ENCODE measurements at places on chromosomes 3 and 15. TPM values are rescaled to one million over a fixed set of nuclear protein-coding genes. Genes with fewer than 3 reads are reported as not detected.

- DNase-seq, result no peak
Measured at GRCh38 chr15:66142285-66142684, 111.3 kb downstream of the MEGF11 start.

The GBE1 gene
- total RNA-seq, result 111 TPM

The LYSMD4 gene
- total RNA-seq, result 17.5 TPM

DNA sequence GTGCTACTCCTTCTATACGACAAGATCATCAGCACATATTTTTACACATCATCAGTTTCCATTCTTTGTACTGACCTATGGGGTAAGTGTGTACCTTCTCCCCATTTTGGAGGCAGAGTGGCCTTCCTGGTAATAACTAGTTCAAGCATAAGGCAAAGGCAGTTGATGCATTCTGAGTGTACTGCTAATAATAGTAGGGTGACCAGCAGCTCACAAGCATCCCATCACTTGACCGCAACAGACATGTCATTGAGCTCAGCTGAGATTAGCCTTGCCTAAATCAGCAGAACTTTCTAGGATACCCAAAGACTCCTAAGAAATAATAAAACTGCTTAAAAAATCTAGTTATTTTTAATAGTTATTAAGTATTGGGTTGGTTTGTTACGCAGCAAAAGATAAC, 329.8 kb upstream of the FRG2C start:
- no peak for DNase-seq

The ADAMTS9 gene
- total RNA-seq, result 1,116 TPM

The FGF12 gene
- 2.8 TPM for total RNA-seq

DNA sequence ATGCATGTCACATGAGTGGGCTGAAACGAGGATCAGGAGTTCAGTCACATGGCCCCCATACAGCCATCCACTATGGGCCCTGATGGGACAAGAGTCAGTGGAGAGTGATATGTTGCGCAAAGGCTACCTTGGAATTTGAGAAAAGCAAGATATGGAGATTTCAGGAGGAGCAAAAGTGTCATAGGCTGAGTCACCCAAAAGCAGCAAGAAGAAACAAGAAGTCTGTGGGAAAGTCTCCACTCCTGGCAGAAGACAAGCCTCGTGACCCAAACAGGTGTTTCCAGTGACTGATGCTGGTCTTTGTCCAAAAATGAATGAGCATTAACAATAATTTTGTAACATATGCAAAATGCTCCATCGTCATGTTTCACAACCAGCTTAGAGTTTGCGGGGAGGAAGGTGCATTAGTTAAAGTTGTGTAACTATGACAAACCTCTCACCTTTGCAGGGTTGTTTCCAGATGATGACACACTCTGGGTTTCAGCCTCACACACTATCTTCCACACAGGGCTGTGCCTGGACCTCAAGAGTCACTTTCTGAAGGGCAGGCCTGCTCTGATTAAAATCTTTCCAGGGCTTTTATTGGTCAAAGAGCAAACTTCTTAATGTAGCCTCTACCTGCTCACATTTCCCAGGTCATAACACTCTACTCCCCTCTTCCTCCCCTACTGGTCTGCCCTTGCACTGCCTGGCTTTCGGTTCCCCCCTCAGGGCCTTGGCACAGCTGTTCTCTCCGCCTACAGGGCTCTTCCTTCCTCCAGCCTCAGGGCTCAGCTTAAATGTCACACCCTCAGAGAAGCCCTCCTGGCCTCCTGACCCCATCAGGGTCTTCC, 3.9 kb upstream of the DNASE1L3 start:
- DNase-seq, result no peak

DNA sequence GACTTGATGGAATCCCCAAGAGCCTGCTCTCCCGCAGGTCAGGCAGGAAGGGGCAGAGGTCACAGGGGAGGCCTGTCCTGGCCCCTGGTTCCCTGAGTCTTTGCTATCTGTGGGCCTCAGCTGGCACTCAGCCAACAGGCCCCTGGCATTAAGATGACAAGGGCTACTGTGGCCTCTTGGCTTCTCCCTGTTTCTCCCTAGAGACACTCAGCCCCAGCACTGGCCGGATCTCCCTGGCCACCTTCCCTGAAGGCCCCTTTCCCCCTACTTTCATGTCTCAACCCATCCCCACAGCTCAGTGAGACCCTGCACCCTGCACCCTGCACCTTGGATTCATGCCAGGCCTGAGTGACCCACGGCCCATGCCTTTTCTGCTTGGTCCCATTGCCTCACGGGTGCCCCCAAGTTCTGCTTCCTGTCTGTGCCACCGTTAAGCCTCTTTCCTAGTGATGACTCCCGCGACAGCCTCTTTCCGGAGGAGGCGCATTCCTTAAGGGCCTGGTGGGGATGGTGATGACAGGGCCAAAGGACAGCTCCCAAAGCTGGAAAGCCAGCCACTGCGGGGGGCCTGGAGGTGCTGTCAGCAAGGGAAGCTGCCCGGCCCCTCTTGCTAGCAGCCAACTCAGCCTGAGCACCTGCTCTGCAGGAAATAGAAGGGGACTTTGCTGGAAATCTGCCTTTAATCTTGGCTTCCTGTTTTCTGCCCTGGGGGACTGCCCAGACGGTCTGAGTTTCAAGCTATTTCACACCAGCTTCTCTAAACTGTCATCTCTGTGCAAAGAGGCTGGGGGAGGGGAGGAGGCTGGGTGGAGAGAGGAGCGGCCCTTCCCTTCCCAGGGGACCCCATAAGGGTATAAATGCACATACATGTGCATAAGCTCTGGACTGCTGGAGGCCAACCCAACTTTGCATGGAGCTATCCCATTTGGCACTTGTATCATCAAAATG, 4.8 kb upstream of the CSK start:
- no peak for DNase-seq

The CCR9 gene
- total RNA-seq, result not detected

- no peak for DNase-seq
Measured at GRCh38 chr3:122864498-122864897, 69.6 kb downstream of the SLC49A4 start.

- DNase-seq, result no peak
Measured at GRCh38 chr3:160556141-160556540, 9.2 kb downstream of the KPNA4 start.

DNA sequence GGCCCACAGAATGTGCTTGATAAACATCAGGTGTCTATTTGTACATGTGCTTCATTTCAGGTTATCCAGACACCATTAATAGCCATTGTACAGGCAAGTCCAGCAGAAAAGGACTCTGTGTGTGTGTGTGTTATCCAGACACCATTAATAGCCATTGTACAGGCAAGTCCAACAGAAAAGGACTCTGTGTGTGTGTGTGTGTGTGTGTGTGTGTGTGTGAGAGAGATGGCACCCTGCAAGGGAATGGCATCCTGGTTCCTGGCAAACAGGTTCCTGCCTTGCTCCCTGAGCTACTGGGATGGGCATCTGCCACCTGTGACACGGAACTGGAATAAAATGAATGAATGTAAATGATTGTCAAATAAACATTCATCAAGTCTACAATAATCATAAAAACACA, 11.7 kb downstream of the SUCLG2 start:
- no peak for DNase-seq

The MLF1 gene
- total RNA-seq, result 15.6 TPM

DNA sequence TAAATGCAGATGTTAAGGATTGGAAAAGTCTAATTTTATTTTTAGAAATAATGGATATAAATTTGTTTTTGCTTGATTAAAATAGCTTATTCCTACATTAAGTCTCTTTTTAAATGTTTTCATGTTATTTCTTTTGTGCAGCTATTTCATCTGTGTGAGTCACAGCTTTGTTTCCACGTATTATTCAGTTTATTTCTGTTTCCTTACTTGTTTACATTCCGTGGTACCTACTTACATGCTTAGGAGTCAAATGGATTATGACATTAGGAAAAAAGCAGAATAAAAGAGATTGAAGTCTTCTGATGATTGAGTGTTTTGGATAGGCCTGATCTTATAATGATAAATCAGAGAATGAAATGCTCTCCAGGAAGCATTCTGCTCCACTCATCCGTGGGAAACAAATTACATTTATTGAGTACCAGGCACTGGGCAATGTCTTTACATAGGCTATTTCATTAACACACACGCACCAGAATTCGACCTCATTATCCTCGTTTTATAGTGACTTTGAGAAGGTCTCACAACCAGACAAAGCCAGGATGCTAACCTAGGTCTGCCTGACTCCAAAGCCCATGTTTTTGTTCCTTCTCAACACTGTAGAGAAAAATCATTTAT, 38.1 kb upstream of the RASA2 start:
- no peak for DNase-seq

DNA sequence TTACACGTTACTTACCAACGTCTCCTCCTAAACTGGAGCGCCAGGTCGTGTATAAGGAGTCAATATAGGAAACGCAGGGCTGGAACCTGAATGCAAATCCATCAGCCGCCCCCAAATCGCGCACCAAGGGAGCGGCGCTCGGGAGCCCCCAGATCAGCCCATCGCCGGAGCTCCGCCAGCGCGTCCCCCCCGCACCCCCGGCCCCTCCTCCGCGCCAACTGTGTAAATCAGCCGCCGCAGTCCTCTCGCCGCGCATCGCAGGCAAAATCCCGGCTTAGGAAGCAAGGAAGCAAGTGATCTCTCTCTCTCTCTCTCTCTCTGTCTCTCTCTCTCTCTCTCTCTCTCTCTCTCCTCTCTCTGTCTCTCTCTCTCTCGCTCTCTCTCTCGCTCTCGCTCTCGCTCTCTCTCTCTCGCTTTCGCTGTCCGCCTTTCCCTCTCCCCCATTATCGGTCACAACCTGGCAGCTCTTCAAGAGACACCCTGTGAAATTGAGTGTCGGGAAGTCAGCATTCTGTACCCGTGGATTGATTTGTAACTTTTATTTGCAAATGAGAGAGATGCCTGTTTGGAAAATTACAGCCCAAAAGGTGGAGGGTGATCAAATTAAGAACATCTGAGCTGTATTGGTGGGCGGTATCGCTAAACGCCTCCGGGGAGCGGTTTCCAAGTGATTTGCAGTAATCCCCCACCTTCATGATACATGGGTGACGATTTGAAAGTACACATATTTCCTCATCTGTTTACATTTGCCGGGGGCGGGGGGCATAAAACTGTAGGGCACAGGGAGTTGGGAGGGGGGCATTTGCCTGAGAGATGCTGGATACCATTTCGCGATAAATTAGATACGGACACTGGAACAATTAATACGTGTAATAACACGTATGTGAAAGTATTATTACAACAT, 645 bp upstream of the SLITRK3 start:
- no peak for DNase-seq

GRCh38 chr3:58010562-58010961, 2.3 kb downstream of the FLNB start:
- DNase-seq, result no peak

The C15orf62 gene
- total RNA-seq, result 0.19 TPM

The GASK1A gene
- total RNA-seq, result 15.1 TPM

The ESYT3 gene
- total RNA-seq, result 0.75 TPM

The CCDC54 gene
- total RNA-seq, result not detected

DNA sequence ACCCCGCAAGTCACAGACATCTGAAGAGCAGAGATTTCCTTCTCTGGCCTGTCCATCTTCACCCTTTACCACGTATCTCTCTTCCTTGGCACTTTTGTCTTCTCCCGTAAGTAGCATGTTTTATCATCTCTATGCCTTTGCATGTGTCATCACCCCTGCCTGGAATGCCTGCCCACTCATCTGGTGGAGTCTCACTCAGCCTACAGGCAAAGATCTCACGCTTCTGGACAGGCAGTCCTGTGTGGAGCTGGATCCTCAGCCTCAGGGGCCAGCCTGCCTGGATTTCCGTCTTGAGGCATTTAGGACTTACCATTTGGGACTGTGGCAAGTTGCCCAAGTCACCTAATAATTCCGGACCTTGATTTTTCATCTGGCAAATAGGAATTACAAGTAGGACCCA, 114.3 kb upstream of the CACNA2D3 start:
- no peak for DNase-seq

The QRICH1 gene
- 71.2 TPM for total RNA-seq

DNA sequence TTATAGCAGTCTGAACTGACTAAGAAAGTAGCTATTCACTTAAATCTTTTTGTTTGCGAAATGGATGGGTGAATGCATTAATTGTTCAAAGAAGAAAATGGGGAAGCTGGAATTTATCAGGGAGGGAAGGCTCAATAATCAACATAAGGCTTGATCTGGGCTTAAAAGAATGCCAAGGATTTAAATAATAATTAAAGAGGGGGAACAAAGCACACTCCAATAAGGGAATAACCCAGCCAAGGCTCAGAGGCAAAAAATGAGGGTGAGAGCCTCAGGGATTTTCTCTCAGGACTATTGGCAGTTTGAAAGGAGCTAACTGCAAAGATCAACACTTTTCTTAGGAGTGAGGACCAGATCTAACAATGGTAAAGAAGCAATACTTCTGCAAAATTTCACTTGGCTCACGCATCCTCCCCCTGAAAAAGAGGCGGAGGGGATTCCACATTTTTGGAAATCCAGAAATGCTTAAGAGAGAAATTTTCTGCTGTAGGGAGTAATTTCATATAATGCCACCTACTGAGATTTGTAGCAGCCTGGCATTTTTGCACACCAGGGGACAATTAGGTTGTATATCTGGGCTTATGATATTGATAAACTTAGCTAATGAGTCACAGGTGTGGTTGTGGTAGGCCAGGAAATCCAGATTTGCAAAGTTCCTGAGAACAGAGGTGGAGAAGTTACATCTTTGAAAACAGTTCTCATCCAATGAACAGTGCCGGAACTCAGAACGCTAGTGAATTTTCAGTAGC, 405.1 kb downstream of the TUSC7 start:
- DNase-seq, result no peak

GRCh38 chr3:50170689-50171088, 15.6 kb downstream of the SEMA3F start:
- DNase-seq, result no peak

- no peak for DNase-seq
Measured at GRCh38 chr3:45509038-45509767, 85.3 kb upstream of the LIMD1 start.

DNA sequence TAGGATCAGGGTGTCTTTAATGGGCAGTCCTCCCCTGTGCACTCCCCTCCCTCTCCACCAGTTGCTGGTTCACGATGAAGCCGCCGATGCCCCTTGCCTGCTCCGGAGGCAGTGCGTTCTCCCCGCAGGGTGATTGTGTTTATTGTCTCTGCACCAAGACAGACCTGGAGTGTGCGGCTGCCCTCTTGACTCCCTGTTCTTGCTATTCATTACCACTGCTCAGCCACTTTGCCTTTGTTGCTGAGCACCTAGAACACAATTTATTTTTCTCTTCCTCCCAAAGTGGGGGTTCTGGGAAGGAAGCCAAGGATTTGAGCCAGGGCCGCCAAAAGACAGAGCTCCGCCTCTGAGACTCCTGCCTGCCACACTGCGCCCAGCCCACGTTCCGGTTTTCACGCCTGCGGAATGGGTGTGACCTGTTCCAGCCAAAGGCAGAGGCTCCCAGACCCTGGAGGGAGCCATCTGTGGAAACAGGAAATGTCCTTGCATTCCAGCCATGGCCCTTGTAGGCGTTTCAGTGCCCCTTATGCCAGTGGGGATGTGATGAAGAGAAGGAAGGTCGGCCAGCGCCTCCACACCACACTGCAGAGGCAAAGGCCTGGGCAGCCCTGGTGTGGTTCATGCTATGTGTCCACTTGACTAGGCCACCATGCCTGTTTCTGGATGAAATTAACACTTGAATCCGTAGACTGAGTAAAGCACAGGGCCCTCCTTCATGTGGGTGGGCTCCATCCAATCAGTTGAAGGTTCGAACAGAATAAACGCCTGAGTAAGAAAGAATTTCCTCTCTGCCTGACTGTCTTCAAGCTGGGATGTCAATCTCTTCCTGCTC, 85.8 kb downstream of the HMG20A start:
- no peak for DNase-seq

The TMC3 gene
- total RNA-seq, result 0.32 TPM

The FSD2 gene
- total RNA-seq, result not detected

All from omental fat pad (tissue), 4 donors.